ENCODE measurements at places on chromosomes 2 and 18.

DNA sequence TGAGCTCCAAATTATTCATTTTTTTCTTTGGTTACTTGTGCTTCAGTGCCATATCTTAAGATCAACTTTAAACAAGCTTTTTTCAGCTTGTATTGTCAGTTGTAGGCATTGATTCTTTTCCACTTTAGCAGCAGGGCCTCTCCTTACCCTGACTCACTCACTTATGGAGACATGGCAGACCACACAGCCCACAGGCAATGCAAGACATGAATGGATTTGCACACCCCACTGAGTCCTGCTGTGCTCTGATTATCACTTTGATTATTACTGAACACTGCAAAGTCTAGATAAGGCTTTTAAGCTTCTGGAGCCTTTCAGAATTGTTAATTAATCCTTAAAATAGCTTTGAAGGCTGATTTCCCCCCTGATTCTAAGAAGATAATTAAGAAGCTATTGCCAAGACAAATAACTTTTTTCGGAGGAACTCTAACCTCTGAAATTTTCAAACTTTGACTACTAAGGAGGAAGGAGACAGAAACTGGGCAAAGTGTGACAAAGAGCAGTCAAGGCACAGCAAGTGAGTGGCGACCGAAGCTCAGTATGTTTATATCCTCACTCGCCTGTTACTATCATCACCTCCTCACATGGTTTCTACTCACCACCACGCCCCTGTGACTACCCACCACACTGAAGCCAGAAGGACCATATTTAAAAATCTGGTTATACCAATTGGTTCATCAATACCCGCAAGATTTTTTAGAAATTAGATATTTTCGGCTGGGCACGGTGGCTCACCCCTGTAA lies 43.3 kb downstream of the CACNB4 start:
- no peak for DNase-seq

DNA sequence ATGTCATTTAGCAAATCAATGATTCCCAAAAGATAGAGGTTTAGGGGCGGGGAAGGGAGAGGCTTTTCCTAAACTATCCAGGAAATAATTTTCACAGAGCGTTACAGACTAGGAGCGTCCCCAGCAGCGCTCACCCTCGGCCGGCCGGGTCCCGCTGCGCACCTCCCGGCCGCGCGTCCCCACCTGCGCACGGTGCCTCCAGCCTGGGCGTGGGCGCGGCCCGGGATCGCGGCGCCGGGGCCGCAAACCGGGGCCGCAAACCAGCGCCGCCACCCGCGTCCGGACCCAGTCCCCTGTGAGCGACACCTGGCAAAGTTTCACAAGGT lies 684 bp upstream of the ZCCHC2 start:
- no peak for DNase-seq

DNA sequence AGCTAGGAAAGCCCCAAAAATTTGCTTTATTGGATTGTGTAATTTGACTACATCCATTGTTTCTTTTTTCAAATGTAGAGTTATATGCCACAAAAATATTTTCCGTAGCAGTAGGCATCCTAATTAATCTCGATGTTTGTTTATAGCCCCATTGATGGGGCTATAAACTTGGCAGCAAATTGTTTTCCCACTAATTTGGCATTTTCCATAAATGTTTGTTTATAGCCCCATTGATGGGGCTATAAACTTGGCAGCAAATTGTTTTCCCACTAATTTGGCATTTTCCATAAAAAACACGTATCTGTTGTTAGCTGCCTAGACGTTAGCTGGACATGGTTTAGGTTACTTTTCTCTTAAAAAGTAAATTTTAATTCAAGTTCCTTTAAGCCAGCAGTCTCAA lies 23.8 kb downstream of the MSH2 start:
- DNase-seq = no peak

DNA sequence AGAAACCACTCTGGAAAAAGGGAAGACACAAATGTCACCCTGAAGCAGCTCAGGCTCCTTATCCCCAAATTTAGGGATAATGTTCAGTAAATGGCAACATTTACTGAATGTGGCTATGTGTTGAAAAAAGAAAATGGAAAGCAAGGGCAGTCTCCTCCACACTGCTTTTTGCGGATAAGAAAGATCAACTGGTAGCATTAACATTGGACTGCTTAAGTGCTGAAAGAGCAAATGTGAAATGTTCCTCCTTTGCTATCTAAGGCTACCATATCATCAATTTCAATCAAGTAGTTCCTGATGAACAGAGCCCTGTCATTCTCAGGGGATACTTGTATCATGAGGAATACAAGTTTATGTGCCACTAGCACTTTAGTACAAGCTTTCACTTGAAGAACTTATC lies 12.5 kb downstream of the FBXO11 start:
- DNase-seq = no peak

GRCh38 chr18:44518666-44519065 lies 162.0 kb upstream of the SETBP1 start:
- no peak for DNase-seq

DNA sequence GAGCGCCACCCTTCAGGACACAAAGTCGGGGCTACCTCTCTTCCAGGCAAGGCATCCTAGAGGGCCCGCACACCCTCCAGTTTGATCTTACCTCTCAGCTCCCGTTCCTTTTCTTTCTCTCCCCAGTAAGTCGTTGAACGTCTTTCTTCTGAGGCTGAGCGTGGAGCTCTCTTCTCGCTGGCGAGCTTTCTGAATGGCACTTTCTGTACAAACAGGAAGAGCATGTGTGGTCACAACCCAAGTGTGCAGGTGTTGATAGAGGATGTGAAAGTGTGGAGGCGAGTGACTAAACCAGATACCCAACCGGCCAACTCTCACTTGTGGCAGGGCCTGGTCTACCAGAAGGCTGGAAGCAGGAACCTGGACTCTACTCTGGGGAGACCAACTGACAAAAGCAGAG lies at the start of gene AFF3:
AFF3 (minus strand) TSS at position 198 of the 400 bp plus-strand sequence. CDS start 38,136 bp downstream, outside the sequence.
- no peak for DNase-seq

- DNase-seq = no peak
Observed at GRCh38 chr2:9187620-9188214, 18.9 kb upstream of the ASAP2 start.

DNA sequence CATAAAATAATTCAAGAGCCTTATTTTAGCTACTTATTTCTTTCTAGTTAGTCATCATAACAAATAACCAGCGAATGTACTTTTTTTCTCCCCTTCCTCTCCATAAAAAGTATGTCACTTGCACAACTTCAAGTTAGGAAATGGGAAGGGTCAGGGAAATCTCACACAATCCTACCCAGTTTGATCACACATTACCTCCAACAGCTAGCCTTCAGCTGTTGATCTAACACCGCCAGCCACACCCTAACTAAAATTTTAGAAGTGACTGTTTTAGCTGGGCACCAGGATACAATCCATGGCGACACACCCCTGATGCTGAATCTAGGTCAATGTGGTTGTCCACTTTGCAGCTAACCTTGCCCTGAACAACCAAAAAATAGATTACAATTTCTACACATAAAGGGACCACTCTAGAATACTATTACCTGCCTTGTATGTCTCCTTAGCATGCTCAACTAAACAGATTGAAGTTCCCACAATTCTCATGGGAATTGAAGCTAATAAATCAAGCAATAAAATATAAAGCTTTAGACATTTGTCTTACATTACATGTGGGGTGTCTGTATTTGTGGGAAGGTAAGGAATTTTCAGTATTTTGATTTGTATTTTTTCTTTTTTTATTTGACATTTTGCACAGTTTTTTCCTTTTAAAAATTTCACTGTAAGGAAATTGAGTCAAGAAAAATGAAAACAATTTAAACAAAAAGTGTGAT lies 7.3 kb upstream of the COL3A1 start:
- DNase-seq = no peak

DNA sequence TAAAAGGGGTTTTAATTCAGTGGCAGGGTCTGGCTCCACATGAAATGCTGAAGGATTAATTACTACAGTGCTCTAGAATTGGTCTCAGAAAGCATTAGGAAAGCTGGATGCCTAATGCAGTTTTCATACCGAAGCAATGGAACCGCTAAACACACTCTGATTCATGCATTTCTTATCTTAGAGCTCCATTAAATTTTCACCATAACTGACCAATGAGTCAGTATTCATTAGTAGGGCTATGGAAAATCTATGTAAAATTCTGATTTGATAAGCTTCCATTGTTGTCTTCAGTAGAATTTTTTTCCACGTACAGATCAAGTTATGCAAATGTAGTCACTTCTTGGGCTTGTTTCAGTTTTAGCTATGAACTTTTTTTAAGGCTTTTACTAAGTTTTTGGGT lies 359.9 kb downstream of the ARHGAP15 start:
- no peak for DNase-seq

DNA sequence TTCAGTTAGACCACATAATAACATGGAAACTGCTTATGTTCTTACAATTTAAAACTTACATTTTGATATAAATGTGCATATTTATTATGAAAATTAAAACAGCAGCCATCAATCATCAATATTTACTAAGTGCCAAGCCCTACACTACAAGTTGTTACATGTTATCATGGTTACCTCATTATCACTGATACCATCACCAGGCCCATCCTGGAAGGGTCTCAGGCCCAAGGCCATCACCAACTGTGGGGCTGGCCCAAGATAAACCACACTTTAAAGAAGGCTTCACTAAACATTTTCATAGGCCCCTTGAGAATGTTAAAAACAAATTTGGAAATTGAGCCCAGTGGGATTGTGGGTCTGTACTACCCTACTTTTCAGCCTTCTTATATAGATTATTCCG lies 6.4 kb downstream of the ITSN2 start:
- no peak for DNase-seq

GRCh38 chr18:78986018-78986481 lies 6.4 kb downstream of the SALL3 start:
- peak; percentile 66 for DNase-seq

DNA sequence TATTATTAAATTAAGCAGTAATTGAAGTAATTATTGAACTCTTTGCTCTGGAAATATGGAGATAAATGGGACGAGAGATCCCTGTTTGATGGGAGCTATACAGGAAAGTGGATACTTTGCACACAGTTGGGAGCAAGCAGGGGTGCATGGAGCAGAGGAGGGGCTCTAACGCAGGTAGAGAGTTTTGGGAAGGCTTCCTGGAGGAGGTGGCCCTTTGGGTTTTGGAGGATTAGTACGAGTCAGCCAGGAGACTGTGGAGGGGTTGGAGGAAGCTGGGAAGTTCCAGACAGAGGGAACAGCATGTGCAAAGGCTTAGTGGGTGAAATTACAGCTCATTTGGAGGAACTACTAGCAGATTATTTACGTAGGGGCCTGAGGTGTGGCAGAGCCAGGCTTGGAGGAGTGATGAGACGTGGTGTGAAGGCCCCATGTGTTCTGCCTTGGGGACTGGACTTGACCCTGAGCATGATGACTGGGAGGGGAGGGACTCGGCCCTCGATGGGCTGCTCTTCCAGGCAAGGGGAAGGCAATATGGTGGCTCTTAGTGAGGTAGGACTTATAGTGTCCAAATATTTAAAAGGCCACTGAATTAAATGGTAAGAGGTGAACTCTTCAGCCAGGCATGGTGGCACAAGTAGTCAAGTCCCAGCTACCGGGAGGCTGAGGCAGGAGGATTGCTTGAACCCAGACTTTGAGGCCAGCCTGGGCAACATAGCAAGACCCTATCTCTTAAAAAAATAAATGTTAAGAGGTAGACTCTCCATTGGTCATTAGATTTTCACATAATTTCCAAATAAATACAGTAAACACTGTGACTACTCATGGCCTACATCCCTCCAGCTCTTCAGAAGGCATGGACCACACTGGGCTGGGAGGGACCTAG lies 30.2 kb downstream of the GREB1 start:
- no peak for DNase-seq

DNA sequence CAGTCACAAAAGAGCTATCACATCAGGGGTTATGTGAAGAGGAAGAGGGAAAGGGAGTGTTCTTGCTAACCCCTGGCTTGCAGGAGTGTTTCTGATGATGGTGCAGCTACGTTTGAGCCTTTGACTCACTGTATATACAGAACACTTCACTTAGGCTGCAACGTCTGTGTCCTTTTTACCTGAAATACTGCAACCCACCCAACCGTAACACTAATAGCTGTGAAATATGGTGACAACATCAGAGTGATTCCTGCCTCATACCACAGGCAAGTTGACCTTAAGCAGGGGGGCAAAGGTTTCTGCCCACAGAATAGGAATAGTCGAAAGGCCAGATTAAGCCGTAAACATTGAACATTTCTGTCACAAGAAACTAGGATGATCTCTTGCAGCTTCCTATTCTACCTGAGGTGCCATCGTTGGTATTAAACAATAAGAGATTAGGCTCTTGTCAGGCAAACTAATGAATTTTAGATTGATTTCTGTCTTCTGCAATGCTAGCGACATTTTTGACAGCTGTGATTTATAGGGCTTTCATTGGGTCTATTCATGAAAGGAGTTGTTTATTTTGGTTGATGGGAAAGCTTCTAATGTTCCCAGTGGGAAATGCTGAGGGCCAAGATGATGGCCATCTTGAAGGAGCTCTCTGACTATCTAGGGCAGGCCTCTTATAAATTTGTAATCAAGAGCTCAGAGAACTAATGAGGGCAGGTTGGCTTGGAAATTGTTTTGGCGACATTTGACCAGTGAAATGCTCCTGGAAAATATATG lies 316.8 kb downstream of the PIK3C3 start:
- no peak for DNase-seq

- no peak for DNase-seq
Observed at GRCh38 chr2:227164763-227165291, 403 bp downstream of the COL4A3 start.

DNA sequence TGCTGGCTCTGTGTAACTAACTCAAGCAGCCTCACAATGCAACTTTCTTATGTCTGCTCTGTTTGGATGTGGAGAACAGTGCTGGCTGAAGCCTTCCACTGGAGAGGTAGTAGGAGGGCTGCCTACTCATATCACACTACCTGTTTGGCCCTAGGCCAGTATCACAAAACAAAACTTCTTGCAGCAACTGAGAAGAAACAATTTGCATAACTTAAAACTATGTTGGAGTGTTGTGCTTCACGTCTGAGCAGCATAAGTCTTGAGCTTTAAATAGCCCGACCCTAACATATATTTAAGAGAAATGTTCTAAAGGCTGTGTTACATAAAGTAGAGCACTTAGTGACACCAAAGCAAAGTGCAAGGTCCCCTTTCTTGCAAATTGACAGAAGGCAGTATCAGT lies 204.9 kb upstream of the ACVR2A start:
- DNase-seq = no peak

DNA sequence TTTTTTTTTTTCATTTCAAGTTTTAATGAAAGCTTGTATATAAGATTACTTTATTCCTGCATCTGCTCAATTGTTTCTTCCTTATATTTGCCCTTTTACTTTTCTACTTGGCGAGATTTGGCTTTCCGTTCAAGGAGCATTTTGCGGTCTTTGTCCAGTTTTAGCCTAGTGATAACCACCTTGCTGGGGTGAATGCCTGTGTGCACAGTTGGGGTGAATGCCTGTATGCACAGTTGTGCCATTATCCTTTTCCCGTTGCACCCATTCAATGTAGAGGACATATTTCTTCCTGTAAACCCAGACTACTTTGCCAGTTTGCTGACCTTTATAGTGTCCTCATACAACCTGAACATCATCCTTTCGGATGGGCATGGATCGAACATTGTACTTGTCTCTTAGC lies 12.0 kb downstream of the ZNF236 start:
- no peak for DNase-seq

Measured in right forelimb (tissue), 1 donor.